ENCODE measurements at places on chromosomes 7 and 10. TPM values are rescaled to one million over a fixed set of nuclear protein-coding genes. Genes with fewer than 3 reads are reported as not detected.

DNA sequence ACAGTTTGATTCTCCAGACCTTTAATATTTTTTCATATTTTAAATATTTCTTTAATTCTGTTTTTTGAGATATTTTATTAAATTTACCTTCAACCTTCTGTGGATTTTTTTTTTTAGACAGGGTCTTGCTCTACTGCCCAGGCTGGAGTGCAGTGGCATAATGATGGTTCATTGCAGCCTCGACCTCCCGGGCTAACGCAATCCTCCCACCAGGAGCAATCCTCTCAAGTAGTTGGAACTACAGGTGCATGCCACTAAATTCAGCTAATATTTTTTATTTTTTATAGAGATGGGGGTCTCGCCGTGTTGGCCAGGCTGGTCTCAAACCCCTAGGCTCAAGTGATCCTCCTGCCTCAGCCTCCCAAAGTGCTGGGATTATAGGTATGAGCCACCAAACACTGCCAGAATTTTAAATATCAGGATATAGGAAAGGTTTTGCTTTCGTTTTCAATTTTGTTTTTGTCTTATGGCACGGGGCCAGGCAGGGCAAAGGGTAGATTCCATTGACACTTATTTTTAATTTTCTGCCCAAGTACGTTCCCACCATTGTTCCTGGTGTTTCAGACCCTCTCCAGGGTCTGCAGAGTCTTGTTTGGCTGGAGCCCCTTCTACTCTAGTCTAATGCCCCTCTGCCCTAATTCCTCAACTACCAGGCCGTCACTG, 1.2 kb downstream of the TACC2 start:
- no peaks in the 10 kb centered on the region for H3K27me3 ChIP-seq
- H3K4me3 ChIP-seq, result no peak overlapping the region
- no peak overlapping the region for H3K27ac ChIP-seq
- no peak for DNase-seq
- no peaks in the 10 kb centered on the region for H3K4me1 ChIP-seq
- peaks cover 3% of the 10 kb centered on the region for H3K36me3 ChIP-seq

GRCh38 chr7:86928308-86928707, 131.1 kb downstream of the ELAPOR2 start:
- DNase-seq, result no peak
- H3K4me3 ChIP-seq, result no peak overlapping the region
- H3K27me3 ChIP-seq, result no peaks in the 10 kb centered on the region
- H3K27ac ChIP-seq, result no peak overlapping the region
- peaks cover 9% of the 10 kb centered on the region for H3K4me1 ChIP-seq
- peaks cover 14% of the 10 kb centered on the region for H3K36me3 ChIP-seq

- peaks cover 17% of the 10 kb centered on the region for H3K4me1 ChIP-seq
- H3K36me3 ChIP-seq, result peaks cover 27% of the 10 kb centered on the region
- no peak overlapping the region for H3K27ac ChIP-seq
- H3K4me3 ChIP-seq, result no peak overlapping the region
Measured at GRCh38 chr7:96285579-96285978, 36.3 kb downstream of the SLC25A13 start.

Gene MOGAT3
- not detected for total RNA-seq
